Osteoblast (primary cell): ENCODE measurements at places on chromosomes 2 and 18. TPM values are rescaled to one million over a fixed set of nuclear protein-coding genes. Genes with fewer than 3 reads are reported as not detected.

DNA sequence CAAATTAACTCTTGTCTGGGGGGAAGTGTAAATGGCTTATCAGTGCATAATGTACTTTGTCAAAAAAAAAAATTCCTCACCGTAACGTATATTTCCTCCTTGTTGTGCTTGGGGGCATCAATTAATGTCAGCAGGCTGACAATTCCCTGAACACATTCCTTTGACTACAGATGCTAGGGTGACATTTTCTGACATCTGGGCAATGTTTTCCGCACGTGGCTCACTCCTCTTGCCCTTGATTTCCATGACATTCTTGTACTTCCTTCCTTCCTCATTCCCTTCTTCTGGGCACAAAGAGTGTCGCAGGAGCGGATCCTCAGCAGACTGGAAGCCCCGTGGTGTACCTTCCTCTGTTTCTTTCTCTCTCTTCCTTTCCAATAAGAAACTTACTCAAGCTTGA lies 173.7 kb downstream of the SP3 start:
- DNase-seq, result no peak

GRCh38 chr2:150484461-150485021 lies 2.9 kb downstream of the RND3 start:
- DNase-seq, result no peak

DNA sequence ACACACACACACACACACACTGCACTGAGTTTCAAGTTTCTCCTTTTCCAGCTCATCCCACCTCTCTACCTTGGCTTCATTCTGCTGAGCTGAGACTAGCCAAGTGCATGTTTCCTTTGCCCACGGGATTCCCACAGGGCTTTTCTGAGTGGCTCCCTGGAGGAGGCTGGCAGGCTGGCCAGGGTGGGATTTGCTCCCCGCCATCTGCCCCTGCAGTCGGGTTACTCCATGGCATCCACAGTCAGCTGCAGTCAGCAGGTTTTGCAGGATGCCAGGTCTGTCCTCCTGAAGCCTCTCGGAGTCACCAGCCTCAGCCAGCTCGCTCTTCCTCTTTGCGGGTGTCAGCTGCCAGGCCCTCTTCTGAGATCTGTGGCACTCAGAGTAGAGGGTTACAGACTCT lies 783.7 kb upstream of the SOX11 start:
- no peak for DNase-seq

DNA sequence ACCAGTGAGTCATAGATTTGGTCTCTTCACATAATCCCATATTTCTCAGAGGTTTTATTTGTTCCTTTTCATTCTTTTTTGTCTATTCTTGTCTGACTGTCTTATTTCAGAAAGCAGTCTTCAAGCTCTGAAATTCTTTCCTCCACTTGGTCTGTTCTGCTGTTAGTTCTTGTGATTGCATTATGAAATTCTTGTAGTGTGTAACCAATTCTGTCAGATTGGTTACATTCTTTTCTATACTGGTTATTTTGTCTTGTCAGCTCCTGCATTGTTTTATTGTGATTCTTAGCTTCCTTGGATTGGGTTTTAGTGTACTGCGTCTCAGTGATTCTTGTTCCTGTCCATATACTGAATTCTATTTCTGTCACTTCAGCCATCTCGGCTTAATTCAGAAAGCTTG lies 18.6 kb downstream of the EHBP1 start:
- no peak for DNase-seq

DNA sequence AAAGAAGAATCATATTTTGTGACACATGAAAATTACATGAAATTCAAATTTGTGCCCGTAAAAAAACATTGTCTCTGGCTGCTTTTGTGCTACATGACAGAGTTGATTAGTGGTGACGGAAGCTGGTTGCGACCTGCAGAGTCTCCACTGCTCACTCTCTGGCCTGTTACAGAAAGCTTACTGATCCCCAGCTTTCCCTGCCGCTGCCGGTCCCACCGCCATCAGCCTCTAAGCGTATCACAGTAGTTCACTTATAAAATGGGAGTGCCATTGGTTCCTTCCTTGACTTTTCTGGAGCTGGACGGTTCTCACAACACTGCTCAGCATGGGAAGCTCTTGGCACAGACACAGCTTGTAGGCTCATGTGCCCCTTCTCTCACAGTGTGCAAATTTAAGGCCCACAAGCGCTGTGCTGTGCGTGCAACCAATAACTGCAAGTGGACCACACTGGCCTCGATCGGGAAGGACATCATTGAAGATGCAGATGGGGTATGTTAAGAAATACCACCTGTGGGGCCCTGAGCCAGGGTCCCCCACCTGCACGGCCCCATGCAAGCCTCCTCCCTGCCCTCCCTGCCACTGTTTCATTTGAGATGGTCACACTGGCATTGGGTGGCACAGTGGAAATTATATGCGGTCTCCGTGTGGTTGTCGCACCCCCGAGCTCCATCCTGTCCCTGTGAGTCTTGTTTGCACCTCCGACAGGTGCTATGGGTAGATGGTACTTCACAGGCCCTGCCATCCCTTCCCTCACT lies 81.3 kb downstream of the DGKD start:
- DNase-seq, result no peak

The TMEM200C gene
- under 0.01 TPM in 2 replicates for total RNA-seq

The REG3A gene
- not detected in 2 replicates for total RNA-seq

The GPAT2 gene
- total RNA-seq, result 2.2 and 9.4 TPM in 2 replicates

The ANKRD62 gene
- total RNA-seq, result not detected in 2 replicates

The NGEF gene
- total RNA-seq, result 4.7 TPM in 1 of 2 replicates, not detected in the other

The SERPINB3 gene
- total RNA-seq, result not detected in 2 replicates

The COL3A1 gene
- 3,160 and 5,672 TPM in 2 replicates for total RNA-seq
